Activated CD4-positive, alpha-beta T cell treated with anti-CD3 and anti-CD28 coated beads, Interleukin-2, amount 10 ng/mL, durations not matched to agents 24 days and 14 days (primary cell): ENCODE measurements at places on chromosomes 16 and 17.

DNA sequence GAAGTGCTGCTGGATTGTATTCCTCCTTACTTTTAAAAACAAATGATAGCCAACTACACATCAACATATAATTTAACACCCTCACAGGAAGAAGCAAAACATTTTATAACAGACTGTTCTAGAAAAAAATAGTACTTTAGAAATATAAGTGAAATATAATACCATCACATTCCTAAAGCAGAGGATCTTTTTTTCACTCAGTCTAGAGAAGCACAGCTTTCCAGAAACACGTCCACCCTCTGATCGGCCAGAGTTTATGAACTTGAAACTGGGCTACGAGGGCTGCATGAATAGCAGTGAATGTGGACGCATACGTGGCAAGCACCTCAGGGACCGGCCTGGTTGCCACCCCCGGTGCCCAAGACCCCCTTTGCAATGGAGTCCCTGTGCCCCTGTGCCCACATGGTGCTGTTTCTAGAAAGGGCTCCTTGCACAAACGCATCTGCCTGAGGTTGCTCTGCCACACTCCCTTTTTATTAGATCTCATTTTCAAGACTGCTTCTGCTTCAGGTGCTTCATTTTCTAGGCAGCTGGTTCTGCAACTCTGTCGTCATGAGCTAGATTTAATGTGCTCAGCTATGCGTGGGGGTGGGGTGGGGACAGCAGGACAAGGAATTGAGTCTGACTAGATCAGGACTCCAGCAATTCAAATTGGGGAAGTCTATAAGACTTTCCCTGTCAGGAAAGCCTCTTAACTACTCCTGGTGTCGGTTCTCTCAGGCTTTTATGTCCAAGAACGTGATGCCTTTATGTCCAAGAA lies 29.1 kb upstream of the ERN1 start:
- no peak for DNase-seq

GRCh38 chr17:55649957-55650597 lies 72.6 kb downstream of the TMEM100 start:
- no peak for DNase-seq

GRCh38 chr16:27993587-27993986 lies 69.9 kb downstream of the GSG1L start:
- DNase-seq = no peak

GRCh38 chr16:72815348-72816318 lies 232.3 kb downstream of the ZFHX3 start:
- no peak for DNase-seq

DNA sequence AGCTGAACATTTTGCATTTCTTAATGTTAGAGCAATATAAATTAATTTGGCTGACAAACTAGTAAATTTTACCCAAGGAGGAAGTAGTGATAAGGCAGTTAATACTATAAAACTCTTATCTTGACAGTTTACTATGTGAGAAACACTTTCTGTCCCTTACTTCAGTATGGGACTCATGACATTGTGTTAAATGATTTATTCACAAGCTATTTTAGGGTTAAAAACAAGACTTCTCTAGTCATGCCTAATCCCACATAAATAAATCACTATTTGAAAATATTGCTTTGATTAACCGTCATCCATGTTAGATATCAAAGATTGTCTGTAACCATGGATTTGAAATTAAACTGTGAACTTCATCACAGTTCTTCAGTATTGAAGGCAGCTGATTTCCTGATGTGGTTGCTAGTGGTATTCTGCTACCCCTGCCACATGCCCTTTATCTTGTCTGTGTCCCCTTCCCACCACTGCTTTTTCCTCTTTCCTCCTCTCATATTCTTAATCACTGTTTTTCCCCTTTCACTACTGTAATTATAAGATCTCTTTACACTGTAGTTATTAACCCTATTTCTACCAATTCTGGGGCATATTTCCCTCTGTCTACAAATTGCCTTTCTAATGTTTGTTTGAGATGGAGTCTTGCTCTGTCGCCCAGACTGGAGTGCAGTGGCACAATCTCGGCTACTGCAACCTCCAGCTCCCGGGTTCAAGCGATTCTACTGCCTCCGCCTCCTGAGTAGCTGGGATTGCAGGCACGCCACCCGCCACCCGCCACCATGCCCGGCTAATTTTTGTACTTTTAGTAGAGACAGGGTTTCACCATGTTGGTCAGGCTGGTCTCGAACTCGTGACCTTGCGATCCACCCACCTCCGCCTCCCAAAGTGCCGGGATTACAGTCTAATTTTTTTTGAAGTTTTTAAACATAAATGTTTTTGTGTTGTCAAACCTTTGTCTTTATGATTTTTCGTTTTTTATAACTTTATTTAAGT lies 95.6 kb downstream of the STXBP4 start:
- no peak for DNase-seq

DNA sequence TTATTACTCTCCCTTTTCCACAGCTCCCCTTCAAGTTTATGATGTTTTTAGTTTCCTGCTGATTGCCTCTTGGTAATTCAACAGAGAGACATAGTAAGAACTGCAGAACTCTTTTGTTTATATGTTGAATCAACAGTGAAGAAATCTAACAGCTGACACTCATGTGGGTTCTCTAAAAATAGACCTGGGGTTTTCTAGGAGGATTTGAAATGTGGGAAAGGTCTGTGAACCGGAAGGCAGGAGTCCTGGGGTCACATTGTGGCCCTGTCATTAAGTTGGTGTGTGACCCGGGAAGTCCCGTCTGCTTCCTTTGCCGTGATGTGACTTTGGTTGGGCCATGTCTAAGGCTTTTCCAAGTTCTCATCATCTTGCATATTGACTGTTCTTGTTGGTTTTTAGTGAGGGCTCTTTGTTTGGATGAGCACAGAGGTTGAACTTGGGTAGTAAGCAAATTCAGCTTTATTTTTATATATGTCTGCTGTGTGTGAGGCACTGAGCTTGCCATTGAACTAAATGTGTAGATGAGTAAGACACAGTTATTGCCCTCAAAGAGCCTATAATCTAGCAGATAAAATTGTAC lies 48.5 kb upstream of the HS3ST3A1 start:
- no peak for DNase-seq

DNA sequence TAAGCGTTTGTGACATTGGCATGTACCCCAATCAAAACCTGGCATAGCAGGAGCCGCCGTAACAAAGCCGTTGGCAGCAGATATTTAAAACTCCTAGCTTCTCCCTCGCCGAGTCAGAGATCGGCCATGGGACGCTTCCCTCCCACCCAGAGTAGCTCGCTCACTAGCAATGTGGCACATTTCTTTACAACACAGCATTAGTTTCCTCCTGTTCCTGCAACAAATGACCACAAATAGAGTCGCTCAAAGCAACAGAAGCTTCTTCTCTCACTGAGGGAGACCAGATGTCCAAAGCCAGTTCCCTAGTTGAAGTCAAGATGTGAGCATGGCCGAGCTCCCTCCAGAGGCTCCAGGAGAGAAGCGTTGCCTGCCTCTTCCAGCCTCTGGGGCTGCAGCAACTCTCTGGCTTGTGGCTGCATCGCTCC lies 106.7 kb downstream of the RBFOX3 start:
- DNase-seq = no peak

DNA sequence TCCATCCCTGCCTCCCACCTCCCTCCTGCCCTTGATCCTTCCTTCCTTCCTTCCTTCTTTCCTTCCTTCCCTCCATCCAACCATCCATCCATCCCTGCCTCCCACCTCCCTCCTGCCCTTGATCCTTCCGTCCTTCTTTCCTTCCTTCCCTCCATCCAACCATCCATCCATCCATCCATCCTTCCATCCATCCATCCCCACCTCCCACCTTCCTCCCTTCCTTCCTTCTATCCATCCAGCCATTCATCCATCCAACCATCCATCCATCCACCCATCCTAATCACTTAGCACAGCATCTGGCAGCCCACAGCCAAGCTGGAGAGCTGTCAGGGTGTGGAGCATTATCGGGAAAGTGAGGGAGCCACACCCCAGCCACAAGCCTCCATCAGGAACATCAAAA lies 54.5 kb downstream of the TK2 start:
- DNase-seq = no peak

GRCh38 chr16:87569601-87570571 lies 32.4 kb upstream of the JPH3 start:
- DNase-seq = no peak

- DNase-seq = no peak
These were observed 180.9 kb downstream of the AIPL1 start for GRCh38 chr17:6254036-6254435.

DNA sequence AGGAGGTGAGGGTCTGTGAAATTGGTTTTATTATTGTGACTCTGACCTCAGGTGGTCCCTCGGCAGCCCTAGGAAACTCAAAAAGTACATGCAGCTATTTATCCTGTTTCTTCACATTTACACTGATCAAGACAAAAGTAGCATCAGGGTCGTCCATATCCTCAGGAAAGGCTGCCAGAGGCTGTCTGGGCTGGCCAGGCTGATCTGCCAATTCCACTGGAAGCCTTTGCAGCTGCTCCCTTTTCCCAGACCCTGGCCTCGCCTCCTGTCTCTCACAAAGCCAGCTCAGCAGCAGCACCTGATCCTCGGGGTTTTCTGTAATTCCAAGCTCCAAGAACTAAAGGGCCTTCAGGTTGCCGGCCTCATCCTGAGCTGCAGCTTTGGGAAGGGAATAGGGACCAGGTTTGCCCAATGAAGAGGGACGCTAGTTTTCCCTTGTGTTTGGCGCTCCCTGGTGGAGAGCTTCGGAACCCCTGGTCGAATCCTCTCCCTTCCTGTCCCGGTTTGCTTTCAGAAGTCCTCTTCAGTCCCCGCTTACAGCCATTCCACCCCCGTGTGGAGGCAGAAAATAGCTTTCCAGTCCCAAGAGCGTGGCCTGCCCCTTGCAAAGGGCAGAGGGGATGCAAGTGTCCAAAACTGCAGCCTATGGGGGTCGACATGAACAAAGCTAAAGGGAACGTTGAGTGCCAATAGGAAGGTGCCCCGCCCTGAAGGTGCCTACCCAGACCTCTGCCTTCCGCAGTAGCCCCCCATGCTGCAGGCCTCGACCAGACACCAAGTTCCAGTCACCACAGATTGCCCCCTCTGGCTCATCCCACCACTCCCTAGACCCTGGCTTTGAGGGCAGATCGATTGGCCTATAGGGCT lies 13.4 kb downstream of the MFSD6L start:
- peak; percentile 87 for DNase-seq

DNA sequence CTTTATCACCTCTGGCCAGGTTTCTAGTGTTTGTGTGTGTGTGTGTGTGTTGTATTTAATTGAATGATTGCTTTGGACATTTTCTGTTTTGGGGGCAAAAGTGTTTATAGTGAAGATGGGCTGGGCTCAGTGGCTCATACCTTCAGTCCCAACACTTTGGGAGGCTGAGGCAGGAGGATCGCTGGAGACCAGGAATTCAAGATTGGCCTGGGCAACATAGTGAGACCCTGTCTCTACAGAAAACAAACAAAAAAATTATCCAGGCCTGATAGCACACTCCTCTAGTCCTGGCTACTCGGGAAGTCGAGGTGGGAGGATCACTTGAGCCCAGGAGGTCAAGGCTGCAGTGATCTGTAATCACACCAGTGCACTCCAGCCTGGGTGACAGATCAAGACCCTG lies 37.5 kb downstream of the RPA1 start:
- no peak for DNase-seq

- no peak for DNase-seq
These were observed 35.4 kb downstream of the WFDC1 start for GRCh38 chr16:84329843-84330684.

DNA sequence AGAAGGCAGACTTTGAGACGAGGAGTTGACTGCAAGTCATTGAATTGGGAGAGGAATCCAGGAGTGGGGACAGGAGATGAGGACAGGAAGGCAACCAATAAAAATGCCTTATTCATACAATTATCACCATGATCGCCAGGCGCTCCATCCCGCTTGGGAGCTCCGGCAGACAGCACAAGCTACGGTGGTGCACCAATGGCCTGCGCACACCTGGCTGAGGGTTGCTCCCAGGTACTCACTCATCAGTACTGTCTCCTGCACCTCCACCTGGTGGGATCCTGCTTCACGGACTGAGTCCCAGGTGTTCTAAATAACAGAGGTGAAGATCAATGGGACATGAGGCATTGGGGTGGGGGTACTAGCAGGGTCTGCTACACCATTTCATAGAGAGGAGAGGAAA lies 160.0 kb upstream of the TNRC6C start:
- no peak for DNase-seq

- no peak for DNase-seq
These were observed 94.3 kb downstream of the TBC1D16 start for GRCh38 chr17:79941088-79942010.

DNA sequence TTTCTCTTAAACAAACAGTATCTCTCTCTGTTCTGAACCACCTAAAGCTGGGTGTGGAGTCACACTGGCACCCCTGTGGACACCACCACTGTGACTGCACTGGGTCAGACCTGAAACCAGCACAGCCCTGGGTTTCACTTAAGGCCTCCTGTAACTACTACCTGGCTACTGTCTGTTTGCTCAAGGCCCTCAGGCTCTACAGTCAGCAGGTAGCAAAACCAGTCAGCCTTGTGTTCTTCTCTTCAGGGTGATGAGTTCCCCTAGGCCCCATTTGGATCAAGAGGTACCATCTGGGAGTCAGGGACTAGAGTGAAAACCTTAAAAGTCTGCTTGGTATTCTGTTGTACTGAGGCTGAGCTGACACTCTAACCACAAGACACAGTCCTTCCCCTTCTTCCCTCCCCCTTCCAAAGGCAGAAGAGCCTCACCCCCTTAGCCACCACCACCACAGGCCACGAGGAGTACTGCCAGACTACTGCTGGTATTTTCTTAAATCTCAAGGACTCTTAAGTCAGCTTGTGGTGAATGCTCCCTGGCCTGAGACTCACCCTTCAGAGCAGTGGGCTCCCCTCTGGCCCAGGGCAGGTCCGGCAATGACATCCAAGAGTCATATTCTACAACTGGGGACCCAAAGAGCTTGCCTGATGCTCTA lies 153.2 kb upstream of the MON1B start:
- DNase-seq = no peak

- no peak for DNase-seq
These were observed 7.1 kb downstream of the CDH15 start for GRCh38 chr16:89178453-89179147.

DNA sequence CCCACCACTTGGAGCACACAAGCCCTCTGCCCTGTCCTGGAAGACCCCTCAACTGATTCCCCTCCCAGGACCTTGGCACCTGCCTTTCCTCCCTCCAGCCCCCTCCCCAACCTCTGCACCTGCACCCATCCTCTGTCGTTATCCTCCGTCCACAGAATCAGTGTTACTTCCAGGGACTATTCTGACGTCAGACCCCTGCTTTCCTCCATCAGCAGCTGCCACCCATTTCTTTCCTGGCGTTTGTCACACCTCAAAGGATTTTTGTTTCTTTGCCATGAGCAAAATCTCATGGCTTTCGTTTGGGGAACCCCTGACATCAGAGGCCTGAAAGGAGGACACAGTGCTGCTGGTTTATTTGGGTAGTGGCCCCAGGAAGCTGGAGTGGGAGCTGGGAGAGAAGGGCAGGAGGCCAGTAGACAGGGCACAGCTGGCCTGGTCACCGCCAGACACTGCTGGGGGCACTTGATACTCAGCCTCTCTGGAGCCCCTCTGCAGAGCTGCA lies 68.4 kb downstream of the SOCS1 start:
- no peak for DNase-seq

GRCh38 chr17:42853597-42853967 lies 2.6 kb downstream of the AOC3 start:
- no peak for DNase-seq

GRCh38 chr17:72576289-72576759 lies 455.5 kb downstream of the SOX9 start:
- no peak for DNase-seq

GRCh38 chr16:47211218-47211617 lies 67.5 kb upstream of the NETO2 start:
- DNase-seq = no peak
